ENCODE measurements at places on chromosomes 2 and 18. TPM values are rescaled to one million over a fixed set of nuclear protein-coding genes. Genes with fewer than 3 reads are reported as not detected.

- DNase-seq = no peak
Measured at GRCh38 chr2:178962805-178963433, 87.0 kb downstream of the CCDC141 start.

Gene REG3A
- not detected for total RNA-seq

Gene CNGA3
- not detected for total RNA-seq

DNA sequence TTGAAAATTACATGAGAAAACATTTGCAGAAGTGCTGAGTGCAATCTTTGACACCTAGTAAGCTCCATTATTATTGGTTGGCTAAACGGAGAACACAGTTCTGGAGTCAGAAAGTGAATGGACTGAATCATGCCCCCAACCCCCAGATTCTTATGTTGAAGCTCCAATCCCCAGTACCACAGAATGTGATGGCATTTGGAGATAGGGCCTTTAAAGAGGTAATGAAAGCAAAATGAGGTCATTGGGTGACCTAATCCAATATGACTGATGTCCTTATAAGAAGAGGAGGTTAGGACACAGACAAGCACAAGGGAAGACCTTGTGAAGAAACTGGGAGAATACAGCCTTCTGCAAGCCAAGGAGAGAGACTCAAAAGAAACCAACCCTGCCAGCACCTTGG is 200.9 kb upstream of the EPAS1 start:
- no peak for DNase-seq

Gene KRTCAP3
- total RNA-seq = not detected

Gene MYO1B
- total RNA-seq = 22.0 TPM

Gene COL5A2
- 61.1 TPM for total RNA-seq

GRCh38 chr18:22439447-22439846 is 21.7 kb upstream of the CTAGE1 start:
- DNase-seq = no peak

- no peak for DNase-seq
Measured at GRCh38 chr2:141911485-141912066, 219.2 kb downstream of the LRP1B start.

Gene ARHGEF33
- total RNA-seq = 0.49 TPM

- no peak for DNase-seq
Measured at GRCh38 chr2:8622199-8622911, 59.5 kb upstream of the ID2 start.

DNA sequence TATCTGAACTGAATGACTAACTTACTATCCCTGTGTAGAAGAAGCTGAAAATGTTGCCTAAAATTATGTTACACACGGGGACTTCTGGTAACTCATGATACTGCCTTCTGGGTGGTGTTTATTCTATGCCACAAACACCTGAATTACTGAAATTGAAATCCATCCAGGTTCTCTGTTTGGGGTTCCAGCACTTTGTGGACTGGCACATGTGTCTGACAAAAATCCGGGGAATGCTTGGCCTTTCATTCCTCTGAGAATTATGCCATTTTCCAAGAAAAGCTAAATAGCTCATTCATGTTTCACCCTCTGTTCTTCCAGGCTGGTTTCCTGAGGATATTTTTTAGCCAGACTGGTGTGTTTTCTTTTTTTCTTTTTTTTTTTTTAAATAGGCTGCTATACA is 59.5 kb upstream of the POU3F3 start:
- no peak for DNase-seq

DNA sequence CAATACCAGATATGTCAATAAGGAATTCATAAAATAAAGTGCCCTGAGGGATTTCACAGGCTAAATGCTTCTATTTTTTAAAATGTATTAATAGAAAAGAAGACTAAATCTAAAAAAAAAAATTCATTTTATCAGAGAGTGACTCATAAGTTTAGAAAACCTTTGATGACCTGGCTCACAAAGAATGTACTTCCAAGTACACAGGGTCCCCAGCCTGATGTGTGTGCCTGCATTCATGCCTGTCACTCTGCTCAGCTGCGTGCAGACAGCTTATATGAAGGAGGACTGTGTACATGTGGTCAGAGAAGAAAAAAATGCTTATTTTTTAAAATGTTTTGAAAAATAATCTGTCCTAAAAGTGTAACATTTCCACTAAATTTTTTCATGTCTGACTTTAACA is 3.0 kb upstream of the CPS1 start:
- no peak for DNase-seq

DNA sequence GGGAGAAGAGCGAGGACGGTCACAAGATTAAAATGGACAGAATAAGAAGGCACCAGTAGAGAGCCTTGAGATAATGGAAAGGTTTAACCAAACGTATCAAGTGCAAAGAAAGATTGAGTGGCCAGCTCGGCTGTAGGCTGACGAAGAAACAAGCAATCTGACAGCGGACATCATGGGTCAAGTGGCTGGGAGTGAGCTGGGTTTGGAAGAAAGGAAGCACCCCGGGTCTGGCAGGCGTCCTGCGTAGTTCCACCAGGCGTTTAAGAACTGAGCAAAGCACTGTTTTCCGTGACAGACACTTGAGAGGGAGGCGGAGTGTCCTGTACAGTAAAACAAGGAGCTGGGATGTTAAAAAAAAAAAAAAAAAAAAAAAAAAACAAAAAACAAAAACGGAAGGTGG is 27.1 kb downstream of the DAPL1 start:
- DNase-seq = no peak

Gene C2orf78
- not detected for total RNA-seq

Gene ANKRD23
- total RNA-seq = 6.8 TPM

GRCh38 chr2:10721396-10722251 is at the start of gene ATP6V1C2:
Gene ATP6V1C2 (plus strand): TSS chr2:10721630. CDS start chr2:10722850, 1,220 bp downstream.
- DNase-seq = no peak

Gene KCNF1
- total RNA-seq = not detected

Gene CXCR1
- 0.39 TPM for total RNA-seq

- DNase-seq = no peak
Measured at GRCh38 chr2:114949228-114949804, 506.9 kb downstream of the DPP10 start.

Gene ACMSD
- not detected for total RNA-seq

DNA sequence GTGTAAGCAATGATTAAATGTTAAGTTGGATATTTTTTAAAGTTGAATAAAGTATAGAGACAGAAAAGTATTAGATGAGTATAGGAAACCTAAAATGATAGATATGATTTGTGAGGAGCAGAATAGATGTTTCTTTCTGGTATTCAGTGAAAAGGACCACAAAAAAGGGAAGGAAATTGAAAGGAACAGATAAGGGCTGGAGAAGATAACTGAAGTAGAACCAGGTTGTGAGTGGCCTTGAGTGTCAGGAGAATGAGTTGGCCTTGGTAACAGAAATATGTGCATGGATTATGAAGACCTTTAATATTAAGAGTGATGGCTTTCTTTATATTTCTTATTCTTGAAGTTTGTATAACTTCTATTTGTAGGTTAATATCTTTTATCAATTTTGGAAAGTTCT is 543.5 kb downstream of the METTL4 start:
- no peak for DNase-seq

DNA sequence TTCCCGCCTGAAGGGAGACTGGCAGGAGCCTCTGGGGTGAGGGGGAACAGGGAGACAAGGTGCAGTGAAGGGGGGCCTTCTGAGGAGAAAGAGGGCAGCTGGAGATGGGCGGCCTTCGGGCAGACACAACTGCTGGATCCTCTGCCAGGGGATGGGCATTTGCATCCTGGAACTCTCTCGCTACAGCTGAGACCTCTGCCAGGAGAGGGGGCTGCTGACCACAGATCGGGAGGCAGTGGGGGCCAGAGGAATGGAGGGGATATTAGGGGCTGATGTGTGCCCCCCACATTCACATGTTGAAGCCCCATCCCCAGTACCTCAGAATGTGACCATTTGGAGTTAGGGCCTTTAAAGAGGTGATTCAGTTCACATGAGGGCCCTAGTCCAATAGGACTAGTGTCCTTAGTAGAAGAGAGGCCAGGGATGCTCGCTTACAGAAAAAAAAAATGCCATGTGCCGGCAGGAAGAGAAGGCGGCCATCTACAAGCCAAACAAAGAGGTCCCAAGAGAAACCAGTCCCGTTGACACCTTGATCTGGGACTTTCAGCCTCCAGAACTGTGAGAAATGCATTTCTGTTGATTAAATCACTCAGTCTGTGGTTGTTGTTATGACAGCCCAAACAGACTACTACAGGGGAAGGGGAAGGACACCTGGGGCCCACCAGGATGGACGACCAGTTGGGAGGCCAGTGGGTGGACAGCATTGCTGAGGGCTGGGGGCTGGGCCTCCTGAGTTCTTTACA is 50.0 kb downstream of the TRABD2A start:
- no peak for DNase-seq

- no peak for DNase-seq
Measured at GRCh38 chr2:53021828-53022227, 745.8 kb upstream of the CHAC2 start.

DNA sequence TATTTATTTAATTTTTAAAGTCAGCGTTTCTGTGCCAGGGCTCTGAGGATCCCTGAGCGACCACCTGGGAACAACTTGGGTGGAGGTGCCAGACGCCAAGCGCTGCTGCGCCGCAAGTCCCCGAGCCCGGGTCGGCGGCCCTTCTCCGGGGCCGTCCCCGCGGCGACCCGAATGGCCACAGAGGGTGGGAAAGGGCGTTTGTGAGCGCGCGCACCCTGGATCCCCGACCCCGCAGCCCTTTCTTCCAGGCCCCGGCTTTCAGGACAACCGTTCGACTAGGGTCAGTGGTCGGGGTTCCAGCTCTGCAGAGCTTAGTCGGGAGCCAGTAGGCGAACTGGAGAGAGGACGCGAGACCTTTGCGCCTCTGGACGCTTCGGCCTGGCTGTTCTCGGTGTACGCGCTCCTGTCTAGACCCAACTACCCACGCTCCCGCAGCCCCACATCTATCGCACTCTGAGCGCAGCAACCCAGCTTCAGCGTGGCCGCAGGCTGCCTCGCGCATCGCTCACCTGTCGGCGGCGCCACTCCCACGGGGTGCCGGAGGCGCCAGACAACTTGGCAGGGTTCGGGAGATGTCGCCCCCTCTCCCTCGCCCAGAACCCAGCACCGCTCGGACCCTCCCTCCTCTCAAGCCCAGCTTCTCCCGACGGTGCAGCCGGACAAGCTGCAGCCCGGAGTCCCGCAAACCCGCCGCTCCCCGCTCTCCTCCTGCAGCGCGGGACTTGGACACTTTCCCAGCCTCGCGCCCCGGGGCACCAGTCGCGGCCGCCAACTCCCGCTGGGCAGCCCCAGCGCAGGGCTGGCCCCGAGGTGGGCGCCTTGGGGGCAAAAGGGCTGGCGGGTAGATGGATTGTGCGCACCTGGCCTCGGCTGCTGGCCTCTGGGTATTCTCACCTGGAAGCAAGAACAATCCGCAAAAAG is 758 bp downstream of the LYPD1 start:
- DNase-seq = no peak

Gene TCF23
- total RNA-seq = 0.68 TPM

DNA sequence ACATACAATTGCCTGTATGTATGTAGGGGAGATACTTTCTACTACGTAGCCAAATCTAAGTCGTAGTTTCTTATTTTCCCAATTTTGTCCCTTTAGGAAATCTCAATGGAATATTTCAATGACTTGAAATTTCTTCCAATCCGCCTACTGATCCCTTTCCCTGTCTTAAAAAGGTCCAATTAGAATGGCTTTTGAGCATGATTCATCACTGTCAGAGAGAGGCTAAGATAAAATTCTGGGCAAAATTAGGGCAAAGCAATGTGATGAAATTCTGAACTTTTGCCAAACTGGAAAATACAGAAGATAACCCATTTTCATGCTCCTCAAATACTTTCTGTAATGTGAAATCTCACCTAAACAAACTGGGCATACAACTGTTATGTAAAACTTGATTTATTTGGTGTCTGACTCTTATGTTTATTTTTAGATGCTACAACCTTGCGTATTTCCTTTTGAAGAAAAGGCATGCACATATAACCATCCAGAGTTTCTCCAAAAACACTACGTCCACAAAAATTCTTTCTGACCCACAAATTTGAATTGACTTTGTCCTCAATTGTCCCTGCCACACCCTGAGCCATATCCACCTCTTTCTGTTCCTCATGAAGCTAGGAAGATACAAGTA is 147.1 kb downstream of the IKZF2 start:
- DNase-seq = no peak

DNA sequence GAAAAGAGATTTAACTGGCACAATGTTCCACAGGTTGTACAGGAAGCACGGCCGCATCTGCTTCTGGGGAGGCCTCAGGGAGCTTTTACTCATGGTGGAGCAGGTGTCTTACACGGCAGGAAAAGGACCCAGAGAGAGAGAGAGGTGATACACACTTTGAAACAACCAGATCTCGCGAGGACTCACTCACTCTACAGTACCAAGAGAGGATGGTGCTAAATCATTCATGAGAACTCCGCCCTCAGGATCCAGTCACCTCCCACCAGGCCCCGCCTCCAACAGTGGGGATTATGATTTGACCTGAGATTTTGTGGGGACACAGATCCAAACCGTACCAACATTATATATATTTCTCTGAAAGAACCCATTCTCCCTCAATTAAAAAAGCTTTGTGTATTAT is 79.7 kb upstream of the DOCK10 start:
- no peak for DNase-seq

Gene RAMP1
- total RNA-seq = 490 TPM

Gene TWIST2
- total RNA-seq = 0.39 TPM

GRCh38 chr2:19480673-19481072 is 122.2 kb upstream of the OSR1 start:
- no peak for DNase-seq

DNA sequence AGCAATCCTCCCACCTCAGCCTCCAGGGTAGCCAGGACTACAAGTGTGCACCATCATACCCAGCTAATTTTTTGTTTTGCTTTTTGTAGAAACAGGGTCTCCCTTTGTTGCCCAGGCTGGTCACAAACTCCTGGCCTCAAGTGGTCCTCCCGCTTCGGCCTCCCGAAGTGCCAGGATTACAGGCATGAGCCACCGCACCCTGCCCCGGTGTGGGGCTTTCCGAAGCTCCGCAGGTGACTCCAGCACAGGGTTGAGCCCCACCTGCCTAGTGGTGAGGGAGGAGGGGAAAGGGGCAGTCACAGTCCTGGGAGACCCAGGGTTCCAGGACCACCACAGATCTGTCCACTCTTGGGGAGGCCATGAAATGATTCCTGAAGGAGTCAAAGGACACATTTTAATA is 5.2 kb downstream of the PRLH start:
- no peak for DNase-seq

Gene PHLPP1
- 6.3 TPM for total RNA-seq

DNA sequence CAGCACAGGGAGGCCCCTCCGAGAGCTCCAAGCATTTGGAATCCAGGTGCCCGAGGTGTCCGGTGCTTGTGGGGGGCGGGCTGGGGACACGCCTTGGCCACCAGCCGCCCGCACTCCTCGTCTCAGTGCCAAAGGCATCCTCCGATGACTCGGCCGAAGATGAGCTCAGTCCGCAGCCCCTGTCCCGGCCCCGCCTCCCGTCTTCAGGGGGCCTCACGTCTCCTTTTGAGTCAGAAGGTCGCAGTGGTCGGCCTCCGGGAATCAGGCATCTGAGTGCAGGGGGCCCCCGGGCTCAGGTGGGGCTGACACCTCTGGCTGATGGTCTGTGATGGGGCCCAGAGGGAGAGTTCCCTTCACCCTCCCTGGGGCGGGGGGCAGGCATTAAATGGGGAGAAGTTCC is 74.8 kb downstream of the NFATC1 start:
- no peak for DNase-seq

DNA sequence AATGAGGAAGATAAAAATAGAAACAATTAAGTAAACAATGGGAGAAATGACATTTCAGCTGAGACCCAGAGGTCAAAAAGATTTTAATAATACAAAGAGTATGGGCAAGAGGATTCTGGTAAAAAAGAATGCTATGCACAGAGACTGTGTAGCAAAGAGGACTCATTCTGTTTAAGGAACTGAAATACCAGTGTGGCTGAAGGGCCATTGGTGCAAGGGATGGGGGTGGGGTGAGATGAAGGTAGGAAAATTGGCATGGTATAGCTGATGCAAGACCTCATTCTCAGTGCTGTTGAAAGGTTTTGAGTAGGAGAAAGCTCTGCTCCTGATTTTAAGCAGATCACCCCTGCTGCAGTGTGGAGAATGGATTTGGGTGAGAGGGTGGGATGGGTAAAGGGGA is 10.8 kb downstream of the GALNT1 start:
- no peak for DNase-seq
